ENCODE measurements at places on chromosomes 6 and 20.

GRCh38 chr20:62159839-62160238 is 16.3 kb downstream of the SS18L1 start:
- no peak for DNase-seq

GRCh38 chr6:170107606-170108222 is 183.2 kb downstream of the DLL1 start:
- no peak for DNase-seq

DNA sequence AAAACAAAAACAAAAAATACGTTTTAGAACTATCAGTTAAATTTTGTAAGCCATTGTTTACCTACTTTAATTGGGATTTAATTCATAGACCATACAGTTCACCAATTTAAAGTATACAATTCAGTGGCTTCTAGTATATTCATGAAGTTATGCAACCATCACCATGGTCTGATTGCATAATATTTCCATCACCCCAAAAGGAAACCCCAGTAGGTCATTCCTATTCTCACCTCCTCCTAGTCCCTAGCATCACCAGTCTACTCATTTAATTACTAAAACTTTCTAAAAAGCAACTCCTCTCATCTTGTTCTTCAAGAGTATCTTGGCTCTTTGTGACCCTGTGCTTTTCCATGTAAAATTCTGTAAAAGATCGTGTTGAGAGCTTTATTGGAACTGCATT is 60.2 kb downstream of the ASXL1 start:
- DNase-seq: no peak

DNA sequence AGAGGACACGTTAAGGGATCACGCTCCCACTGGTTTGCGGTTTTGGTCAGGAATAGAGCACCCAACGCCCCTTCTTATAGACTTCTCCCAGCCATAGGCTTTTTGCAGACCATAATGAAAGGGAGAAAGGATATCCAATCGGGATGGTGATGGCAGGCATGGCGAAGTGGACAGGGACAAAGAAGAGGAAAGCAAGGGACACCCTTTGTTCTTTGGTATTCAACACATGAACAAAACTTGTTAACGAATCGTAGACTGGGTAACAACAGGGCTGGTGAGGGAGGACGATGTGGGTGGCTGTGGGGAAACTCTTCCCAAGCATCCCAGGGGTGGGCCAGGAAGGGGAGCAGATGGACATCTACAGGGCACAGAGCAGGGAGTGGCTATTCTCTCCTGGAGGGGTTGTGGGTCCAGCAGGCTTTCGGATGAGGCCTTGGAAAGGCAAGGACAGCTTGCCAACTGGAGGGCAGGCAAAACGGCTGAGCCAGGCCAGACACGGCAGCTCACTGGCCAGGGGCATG is 1.4 kb upstream of the HSP90AB1 start:
- no peak for DNase-seq

- no peak for DNase-seq
Measured at GRCh38 chr20:46057856-46058598, 29.0 kb downstream of the SLC12A5 start.

DNA sequence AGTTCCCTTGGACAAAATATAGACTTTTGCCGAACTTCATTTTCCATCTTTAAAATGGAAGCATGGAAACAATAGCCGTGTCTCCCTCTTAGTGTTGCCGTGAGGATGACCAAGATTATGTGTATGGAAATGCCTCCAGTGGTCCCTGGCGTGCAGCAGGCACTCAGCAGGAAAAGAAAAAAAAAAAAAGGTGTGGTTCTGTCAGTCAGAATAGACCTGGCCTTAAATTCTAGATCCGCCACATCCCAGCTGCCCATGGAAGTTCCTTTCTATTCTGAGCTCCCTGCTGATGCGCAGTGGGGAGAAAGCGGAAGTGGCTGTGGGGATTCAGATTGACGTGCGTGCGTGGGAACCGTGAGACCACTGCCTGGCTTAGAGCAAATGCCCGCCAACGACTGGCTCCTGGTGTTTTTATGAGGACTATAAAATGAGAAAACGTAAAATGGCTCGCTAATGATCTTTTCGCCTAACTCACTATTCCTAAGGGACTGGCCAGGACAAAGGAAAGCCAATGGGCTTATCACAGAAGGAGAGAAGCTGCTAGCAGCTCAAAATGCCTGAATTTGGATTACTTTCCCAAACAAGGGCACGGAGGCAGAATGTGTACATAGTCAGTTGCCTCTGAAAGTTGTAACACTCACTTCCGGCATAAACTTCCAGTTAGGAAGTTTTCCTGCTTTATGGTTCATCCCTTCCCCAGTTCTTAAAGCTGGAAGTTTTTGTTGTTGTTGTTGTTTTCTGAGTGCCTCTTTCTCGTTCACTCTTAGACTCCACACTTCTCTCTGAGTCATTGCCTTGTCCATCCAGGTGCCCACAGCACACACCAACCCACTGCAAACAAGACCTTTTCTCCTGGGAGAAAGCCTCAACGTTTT is 11.4 kb upstream of the PDE10A start:
- no peak for DNase-seq

DNA sequence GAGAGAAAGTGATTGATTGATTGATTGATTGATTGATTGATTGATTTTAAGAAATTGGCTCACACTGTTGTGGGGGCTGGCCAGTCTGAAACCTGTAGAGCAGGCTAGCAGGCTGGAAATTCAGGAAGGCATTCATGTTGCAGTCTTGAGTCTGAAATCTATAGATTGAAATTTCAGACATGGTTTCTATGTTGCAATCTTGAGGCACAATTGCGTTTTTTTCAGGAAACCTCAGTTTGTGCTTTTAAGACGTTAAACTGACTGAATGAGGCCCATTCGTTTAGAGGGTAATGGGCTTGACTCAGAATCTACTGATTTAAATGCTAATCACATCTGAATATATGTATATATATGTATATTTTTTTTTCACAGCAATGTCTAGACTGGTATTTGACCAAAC is 106.3 kb downstream of the STXBP5 start:
- no peak for DNase-seq

DNA sequence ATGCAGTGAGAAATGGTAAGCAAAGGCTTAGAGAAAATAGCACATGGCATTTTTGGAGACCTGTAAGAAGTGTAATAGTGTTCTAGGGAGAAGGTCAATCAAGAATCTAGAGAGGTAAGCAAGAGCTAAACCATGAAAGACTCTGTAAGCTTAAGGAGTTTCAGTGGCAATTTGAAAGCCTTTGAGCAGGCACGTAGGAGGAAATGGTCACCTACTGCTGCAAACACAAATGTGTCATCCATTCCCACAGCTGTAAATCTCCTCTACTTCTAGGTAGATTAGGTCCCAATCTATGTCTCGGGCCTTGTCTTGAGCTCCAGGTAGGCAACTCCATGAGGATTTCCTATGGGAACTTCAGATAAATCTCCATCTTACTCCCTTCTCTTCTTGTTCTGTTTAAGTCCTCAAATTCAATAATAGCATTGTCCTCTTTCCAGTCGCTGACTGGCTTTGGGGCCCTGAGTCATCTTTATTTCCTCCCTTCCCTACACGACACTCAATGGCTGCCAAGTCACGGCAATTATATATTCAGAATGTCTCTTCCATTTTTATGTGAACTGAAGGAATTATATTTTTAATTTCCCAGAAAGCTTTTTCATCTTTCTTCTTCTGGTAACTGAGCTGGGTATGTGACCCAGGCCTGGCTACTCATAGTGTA is 24.2 kb upstream of the PAQR8 start:
- DNase-seq: no peak

GRCh38 chr6:111564482-111564945 is 41.2 kb downstream of the TRAF3IP2 start:
- DNase-seq: no peak

- no peak for DNase-seq
Measured at GRCh38 chr20:12229891-12230290, 312.2 kb downstream of the BTBD3 start.

DNA sequence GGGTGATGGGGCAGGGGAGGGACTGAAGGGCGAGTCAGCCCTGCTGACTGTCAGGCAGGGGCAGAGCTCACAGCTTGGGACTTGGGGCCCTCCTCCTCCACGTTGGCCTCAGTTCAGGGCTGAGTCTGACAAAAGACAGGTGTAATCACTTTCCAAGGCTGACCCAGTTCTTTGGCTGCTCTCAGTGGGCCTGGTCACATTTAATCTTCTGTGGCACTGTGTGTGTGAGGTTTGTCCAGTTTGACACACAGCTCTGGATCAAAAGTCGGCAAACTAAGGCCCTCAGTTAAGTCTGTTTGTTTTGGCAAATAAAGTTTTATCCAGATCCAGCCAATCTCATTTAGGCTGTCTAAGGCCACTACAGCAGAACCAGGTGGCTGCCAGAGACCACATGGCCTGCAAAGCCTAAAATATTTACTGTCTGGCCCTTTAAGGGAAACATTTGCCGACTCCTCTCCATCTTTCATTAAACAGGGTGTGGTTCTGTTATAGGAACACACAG is 5.1 kb upstream of the MAP1LC3A start:
- DNase-seq: no peak

- DNase-seq: no peak
Measured at GRCh38 chr20:63307538-63308217, 14.7 kb downstream of the COL20A1 start.

DNA sequence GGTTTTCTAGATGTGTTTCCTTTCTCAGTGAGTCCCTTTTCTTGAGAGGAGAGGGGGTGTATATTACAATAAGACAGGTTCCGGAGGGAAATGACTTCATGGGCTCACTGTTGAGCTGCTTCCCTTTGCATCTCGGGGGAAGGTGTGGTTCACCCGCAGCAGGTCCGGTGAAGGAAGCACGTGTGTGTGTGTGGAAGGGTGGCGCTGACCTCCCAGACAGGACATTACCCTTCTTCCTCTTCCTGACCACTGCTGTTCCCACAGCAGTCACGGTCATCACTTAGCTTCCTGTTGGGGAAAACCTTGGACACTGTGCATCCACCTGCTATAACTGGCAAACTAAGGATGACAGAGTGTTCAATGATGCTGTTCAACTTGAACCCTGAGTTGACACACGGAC is 83.6 kb downstream of the PLEKHG1 start:
- DNase-seq: peak; percentile 12

DNA sequence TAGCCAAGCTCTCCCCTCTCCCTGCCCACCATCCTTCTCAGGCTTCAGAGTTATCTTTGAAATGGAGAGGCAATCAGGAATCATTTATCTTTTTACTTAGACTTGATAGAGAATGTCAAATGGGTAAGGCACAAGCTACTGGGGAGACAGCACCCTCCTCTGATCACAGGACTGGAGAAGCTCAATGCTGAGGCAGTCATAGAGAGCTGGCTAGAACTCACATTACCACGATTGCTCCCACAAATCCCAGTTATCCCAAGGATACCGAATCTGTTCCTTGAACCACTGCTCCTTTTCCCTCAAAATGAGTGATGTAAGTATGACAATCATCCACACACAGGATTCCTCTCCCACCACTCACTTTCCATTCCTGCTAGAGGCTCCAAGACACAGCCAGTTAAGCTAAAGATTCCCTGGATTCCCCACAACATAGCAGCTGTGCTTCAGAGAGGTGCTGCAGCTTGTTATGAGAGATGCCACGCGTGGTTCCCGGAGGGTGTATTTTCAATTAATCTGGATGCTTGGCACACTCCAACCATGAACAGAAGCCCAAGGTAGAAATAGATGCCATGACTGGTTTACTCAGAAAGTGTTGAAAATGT is 96.2 kb upstream of the VGLL2 start:
- no peak for DNase-seq

DNA sequence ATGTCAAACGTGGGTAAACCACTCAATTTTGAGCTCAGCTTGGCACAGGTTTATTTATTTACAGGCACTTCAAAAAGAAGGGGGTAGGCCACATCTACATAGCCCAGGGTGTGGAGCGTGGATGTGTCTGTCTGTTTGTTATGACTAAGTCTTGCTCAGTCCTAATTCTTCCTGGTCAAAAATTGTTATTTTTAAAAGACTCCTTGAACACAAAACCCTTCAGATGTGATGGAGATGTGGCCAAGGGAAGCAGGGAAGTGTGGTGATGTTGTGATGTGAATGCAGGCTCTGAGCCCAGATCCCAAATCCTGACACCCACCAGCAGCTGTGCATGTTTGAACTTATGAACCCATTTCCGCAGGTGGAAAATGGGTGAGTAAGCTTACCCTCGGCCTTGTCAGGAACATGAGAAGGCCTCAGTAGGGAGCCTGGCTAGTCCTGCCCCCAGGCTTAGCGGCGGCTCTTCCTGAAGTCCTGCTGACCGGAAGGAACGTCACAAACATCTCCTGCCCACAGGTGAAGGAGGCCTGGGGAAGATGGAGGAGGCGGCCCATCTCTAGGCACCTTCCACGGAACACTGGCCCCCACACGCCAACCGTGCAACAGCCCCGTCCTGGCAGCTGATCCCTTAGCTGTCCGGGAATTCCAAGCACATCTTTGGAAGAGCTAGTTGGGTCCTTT is 119.7 kb downstream of the MYLK4 start:
- no peak for DNase-seq

- DNase-seq: no peak
Measured at GRCh38 chr6:83463886-83464285, 33.0 kb upstream of the ME1 start.

DNA sequence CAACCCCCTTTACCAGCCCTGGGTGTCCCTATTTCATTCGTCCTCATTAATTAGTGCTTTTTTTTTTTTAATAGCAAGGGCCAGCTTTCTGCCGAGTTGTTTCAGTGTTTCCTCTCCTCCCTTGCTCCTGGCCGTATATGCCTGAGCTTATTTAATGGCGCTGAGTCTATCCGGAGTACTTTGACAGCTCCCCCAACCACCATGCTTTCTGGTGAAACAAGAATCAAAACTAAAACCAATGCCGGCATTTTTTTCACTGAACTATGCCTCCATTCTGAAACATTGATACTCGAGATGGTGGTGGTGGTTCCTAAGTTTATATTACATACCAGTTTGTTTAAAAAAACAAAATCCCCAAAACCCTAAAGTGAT is 1.2 kb downstream of the DCBLD1 start:
- DNase-seq: no peak

DNA sequence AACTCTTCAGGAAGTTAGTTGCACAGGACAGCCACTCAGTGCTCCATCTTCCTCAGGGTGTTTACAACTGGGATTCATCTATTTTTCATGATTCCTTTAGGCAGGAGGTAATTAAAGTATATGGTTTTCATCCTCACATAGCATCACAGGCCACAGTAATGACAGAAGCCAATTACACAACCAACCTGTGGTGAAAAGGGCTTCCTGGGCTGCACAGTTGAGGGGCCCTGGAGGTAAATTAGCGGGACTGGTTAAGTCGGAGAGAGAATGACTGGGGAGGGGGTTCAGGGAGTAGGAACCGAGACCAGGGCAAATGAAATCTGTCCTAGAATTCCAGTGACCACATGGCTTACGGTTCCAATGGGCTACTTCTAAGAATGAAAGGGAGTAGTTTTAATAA is 37.0 kb downstream of the BAK1 start:
- DNase-seq: no peak
